ENCODE measurements at places on chromosomes 1 and 21.

DNA sequence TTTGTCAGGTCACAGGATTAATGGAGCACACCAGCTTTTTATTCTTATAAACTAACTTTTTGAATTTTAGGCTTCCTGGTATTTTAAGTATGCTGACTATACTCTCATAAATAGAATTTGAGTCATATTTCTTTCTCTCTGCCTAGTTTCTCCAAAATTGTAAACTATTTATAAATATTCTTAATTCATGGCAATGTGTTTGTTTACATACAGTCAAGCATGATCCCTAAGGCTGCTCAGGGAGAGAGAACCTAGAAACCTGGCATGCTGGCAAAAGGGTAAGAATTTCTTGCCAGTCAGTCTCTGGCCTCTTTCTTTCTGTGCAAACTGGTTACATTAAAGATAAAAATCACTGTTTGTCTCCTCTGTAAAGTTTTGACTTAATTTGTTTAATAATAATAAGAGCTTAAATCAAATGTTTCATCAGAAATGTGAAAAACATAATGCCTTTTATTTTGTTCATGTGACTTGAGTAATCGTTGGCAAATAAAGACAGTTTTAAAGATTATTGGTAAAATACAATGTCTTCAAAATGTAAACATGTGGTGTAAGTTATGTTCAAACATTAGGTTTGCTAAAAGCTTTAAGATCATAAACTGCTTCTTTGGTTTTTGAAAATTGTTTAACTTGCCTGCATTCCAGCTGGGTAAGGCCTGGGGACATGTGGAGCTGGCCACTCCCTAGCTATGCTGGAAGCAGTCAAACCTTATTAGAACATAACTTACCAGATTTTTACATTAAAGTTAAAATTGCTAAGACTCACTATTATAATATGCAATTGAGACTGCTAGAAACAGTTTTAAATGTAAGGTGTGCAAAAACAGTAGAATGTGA, 1401.7 kb downstream of the NCAM2 start:
- no peak for DNase-seq

GRCh38 chr1:91736715-91737615, 149.0 kb downstream of the TGFBR3 start:
- no peak for DNase-seq

- DNase-seq, result no peak
Measured at GRCh38 chr1:15243275-15244043, 3.6 kb upstream of the FHAD1 start.

DNA sequence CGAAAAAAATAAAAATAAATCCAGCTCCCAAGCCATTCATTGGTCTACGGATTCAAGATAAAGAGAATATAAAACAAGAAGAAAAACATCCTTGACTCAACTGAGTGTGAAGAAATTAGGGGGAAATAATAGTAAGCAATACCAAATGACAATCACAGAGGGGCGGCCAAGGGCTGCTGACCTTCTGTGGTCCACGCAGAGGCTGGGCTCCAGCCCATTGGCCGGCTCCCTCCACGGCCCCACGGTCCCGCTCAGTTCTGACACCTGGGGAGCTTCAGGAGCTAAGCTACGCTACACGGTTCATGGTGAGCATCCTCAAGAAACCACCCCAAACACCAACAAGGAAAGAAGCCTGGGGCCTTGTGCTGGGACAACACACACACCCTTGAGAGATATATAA, 400 bp upstream of the KRTAP10-12 start:
- no peak for DNase-seq

DNA sequence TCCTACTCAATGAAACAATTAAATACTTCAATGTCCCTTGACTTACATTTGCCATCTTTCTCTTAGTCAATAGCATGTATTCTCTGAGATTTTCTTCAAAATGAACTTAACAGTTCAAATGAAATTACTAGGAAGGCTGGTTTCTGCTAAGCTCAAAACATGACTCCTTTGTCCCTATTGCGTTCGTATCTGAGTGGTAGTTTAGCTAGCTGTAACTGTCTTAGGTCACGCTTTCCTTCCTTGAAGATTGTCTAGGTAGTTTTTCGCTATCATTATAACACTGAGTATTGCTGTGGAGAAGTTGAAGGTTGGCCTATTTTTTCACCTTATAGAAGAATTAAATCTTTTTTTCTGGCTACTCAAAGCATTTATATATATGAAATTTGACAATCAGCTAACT, 1535.2 kb downstream of the PLA2G4A start:
- DNase-seq, result no peak
